ENCODE measurements at places on chromosomes 2 and 18.

- peak; percentile 63 for DNase-seq
Measured at GRCh38 chr2:67616749-67617148, 219.6 kb downstream of the ETAA1 start.

GRCh38 chr2:165877565-165878550 lies 75.7 kb downstream of the TTC21B start:
- peak; percentile 41 for DNase-seq

- no peak for DNase-seq
Measured at GRCh38 chr2:42040643-42041278, 7.1 kb upstream of the PKDCC start.

GRCh38 chr2:150485114-150485870 lies 2.2 kb downstream of the RND3 start:
- no peak for DNase-seq

- no peak for DNase-seq
Measured at GRCh38 chr2:219727771-219728429, 100.5 kb downstream of the SLC4A3 start.

DNA sequence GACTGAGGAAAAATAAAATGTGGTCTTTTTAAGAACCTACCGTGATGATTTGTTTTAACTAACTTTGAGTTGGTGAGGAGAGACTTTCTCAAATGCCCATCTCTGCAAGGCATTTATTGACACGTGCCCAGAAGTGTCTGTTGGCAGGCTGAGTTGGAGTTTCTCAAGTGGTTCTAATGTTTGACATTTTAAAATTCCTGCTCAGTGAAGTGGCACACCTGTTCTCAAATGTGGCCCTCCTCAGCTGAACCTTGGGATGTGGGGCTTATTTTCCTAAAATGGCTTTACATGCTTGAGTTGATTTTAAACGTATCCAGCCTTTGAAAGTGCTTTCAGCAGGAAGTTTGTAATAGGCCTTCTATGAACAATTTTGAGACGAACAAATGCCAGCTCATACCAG lies 876 bp upstream of the CAVIN2 start:
- no peak for DNase-seq

GRCh38 chr2:166610180-166610912 lies 116.3 kb upstream of the SCN7A start:
- DNase-seq, result no peak

GRCh38 chr2:119242276-119243119 lies 18.9 kb downstream of the STEAP3 start:
- DNase-seq, result no peak

DNA sequence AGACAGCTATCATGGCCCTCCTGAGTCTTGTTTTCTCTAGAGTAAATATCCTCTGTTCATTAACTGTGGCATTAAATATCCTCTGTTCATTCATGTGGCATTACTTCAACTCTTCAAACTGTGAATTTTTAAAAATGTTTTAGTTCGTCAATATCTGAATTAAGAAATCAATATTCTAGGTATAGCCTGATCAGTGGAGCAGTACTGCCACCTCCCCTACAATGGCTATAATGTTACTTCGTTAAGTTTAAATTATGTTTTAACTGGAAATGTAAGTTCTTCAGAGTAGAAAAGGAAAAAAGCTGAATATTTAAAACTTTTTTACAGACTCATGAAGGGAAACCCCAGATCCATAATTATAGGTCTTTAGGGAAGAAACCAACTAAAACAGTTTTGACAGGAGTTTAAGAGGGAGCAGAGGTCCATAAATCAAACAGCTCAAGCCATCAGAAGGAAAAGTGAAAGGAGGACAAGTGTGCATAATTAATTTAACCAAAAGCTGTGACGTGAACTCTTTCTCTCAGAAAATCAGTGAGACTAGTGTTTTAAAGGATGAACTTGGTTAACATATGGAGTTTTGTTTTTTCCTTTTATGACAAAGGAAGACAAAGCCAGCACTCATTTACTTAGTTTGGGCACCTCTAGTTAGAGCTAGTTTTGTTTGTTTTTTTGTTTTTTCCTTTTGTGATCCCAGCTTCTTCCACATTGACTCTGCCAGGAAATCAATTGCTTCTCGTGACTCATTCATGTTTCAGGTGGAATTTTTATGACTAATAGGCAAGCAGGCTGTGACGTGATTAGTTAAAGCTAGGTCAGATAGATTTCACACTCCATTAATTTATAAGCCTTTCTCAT lies 44.9 kb downstream of the RBBP8 start:
- peak; percentile 56 for DNase-seq

DNA sequence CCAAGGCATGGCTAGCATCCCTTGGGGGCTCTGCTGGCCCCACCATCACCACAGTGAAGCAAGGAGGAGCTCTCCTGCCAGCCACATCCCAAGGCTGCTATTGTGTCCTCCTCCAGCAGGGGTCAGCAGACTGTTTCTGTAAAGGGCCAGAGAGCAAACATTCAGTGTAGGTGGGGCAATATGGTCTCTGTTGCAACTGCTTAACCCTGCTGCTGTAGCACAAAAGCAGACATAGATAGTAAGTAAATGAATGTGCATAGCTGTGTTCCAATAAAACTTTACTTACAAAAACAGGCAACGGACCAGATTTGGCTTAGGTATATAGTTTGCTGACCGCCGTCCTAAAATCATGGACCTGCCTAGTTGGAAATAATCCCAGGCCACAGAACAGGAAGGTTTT lies 36.4 kb upstream of the ZBTB7C start:
- DNase-seq, result peak; percentile 55

DNA sequence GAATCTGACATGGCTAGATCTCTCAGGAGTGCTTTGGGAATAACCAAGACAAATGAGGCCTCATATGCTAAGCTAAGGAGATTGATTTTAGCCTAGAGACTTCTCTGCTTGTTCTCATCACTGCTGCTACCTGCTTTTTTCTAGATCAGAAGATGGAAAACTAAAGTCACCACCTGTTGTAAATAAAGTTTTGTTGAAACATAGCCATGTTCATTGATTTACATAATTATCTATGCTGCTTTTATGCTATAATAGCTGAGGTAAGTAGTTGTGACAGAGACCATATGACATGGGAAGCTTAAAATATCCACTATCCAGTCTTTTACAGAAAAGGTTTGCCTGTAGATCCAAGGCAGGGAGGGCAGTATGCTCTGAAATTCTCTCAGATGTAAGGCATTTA lies 46.1 kb upstream of the CYP26B1 start:
- DNase-seq, result no peak

GRCh38 chr2:73091164-73091563 lies 19.7 kb upstream of the SFXN5 start:
- DNase-seq, result no peak

- no peak for DNase-seq
Measured at GRCh38 chr18:62186499-62186773, 420 bp downstream of the PIGN start.

- no peak for DNase-seq
Measured at GRCh38 chr18:12359515-12359927, 17.5 kb downstream of the AFG3L2 start.

DNA sequence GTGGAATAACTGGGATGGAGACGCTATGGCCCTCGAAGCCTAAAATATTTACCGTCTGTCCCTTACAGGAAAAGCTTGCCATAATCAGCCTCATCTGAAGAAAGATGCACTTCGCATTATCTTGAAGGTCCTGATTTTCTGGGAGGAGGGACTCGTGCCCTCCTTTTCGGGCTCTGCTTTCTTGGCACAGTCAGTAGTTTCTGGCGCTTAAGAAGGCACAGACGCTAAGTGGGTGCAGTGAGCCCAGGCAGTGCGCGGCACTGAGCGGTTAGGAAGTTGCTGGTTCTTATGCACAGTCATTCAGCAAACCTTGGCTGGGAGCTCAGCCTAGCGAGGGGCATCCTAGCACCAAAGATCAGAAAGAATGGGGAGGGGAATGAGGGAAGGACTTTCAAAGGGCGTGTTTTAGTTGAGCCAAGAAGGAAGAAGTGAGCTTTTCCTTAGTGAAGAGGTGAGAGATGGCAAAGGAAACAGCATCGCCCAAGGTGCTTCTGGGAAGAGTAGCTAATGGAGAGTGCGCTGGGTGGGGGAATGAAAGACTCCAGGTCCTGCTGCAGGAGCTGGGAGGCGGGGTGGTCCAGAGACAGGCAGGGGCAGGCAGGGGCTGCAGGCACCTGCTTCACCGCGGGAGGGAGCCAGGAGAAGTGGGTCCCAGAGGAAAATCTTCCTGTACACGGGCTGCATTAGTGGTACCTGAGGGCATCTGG lies 64.1 kb downstream of the ZCCHC2 start:
- no peak for DNase-seq

- DNase-seq, result no peak
Measured at GRCh38 chr2:237798236-237799059, at the start of gene RBM44. RBM44 (plus strand) TSS chr2:237798779; CDS start chr2:237813610, 14,831 bp downstream.

DNA sequence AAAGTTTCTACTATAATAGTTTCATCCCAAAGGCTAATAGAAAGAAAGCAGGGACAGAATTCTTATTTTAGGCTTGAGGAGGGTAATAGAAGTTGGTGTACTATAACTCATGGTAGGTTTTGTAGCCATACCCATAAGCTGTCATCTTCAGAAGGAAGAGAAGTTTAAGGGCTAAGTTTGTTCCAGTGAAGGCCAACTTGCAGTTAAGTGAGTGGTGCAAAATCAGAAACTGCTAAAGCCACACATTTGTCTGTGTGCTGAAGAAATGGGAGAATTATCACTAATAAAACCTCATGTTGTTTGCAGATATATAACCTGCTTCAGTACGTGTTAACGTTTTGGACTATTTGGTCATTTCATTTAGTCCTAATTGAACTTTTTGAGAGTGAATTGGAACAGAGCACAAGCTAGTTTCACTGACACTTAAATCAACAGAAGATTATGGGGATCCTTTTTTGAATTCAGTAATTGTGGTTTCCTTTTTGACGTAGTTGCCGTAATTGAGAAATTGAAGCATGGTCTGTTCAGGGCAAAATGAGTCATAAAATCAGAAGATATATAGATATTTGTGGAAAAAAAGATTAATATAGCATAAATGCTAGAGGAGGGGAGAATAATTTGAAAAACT lies 69.1 kb downstream of the PHLPP1 start:
- DNase-seq, result no peak
